ENCODE measurements at places on chromosomes 1 and 21.

DNA sequence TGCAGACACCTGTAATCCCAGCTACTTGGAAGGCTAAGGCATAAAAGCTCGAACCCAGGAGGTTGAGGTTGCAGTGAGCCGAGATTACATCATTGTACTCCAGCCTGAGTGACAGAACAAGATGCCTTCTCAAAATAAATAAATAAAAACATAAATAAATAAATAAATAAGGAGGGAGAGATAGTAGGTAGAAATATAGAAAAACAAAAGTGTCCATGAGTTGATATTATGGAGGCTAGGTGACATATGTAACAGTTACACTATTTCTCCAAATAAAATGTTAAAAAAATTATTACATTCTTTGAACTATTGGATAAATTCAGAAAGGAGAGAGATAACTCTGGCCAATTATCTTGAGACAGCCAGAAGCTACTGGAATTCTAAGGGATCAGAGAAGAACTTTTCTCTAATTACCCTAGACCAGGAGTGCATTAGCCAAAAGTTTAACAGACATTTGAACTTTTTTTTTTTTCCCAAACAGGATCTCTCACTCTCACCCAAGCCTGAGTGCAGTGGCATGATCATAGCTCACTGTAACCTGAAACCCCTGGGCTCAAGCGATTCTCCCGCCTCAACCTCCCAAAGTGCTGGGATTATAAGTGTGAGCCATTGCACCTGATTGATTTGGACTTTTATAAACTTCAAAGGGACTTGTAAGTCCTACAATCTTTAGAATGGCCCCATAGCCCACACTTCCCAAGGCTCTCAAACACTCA, 17.6 kb downstream of the SYNJ1 start:
- no peak for DNase-seq

- DNase-seq: no peak
These were observed 155.8 kb upstream of the KAZN start for GRCh38 chr1:14442669-14443068.

DNA sequence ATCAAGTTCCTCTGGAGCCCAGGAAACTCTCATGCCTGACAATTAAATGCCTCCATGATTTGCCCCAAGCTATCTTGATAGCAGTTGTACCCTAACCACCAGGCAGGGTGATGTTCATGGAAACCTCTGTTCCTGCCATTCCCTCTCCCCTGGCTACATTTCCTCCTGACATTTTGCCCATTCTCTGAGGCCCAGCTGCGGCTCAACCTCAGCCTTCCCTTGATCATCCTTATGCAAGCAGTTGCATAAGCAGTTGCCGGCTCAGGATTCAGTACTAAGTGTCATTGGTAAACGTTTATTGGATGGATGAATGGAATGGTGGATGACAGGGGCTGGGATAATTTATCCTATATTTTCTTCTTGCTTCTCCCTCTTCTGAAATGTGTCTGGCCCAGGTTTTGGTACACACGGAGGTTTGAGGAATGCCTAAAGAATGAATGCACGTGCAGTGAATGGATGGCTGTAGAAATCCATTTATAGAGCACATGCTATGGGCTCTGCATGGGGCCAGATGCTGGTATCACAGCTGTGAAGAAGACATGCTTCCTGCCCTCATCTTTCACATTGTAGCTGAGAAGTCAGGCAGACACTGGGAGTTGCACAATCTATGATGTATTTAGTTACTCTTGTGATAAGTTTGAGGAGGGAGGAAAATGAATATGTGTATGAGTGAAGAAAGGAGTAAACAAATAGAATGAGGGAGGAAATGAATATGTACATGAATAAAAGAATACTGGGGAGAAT, 261.8 kb downstream of the FOXD2 start:
- no peak for DNase-seq

GRCh38 chr1:38403667-38404066, 357.1 kb upstream of the POU3F1 start:
- DNase-seq: no peak

- DNase-seq: no peak
These were observed 2.6 kb downstream of the TRIM33 start for GRCh38 chr1:114508386-114508898.

DNA sequence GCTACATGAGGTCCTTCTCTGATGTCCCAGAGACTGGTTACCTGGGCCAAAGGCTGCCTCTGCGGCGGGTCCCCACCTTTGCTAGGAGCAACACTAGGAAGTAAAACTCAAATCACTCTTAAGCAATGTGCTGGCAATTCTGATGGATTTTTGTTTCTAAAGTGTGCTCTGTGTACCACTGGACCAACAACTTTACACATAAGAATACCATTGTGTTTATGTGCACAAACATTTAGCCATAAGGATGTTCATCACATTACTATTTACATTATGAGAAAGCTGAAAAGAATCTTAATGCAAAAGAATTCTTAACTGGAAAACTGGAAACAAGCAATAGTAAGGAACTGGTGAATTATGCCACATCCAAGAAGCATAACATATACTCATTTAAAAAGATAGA, 38.6 kb downstream of the SSBP3 start:
- DNase-seq: no peak

- no peak for DNase-seq
These were observed 67.9 kb downstream of the NOS1AP start for GRCh38 chr1:162137179-162137960.

DNA sequence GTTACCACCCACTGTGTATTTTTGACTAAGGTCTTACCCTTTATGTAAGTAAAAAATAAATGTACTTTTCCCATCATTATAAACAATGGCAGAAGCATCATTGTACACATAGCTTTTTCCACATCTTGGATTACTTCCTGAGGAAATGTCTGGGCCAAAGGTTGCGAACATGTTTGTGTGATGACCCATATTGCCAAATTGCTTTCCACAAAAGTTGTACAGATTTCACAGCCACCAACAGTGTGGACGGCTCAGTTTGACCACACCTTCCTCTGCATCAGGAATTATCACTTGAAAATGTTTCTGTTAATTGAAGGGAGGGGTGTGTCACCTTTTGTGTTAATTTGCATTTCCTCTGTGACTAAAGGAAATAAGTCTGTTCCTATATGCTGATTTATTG, 25.7 kb downstream of the AKNAD1 start:
- peak; percentile 23 for DNase-seq

DNA sequence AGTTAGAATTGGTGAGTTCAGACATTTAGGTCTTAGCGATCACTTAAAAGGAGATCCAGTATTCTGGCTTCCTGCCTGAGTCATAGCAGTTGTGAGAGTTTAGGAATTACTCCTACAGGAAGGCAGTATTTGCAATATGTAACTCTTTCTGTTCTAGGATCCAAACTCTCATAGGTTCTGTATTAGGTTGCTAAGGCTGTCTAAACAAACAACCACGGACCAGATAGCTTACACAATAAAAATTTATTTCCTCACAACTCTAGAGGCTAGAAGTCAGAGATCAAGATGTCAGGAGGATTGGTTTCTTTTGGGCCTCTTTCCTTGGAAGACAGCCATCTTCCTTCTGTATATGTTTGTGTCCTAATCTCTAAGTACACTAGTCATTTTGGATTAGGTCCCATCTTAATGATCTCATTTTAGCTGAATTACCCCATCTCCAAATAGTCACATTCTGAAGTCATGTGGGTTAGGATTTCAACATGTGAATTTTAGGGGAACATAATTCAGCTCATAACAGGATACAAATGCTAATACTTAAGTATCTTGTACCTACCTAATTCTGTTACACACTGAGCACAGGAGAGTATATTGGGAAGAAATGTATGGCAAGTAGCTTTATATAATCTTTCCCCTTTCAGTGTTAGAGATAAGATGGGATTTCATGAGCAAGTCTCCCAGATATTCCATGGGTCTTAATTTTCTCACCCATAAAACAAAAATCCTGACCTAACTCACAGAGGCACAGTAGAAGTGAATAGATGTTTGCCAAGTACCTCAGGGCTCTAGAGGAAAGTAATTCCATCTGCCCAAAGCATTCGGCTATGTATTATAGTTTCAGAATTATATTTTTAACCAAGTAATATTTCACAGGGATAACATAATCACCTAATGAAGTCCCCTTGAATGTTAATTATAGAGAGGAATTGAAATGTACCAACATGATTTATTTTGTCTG, 144.4 kb downstream of the PTBP2 start:
- no peak for DNase-seq

- no peak for DNase-seq
These were observed 261.4 kb upstream of the ZP4 start for GRCh38 chr1:238152119-238152518.

DNA sequence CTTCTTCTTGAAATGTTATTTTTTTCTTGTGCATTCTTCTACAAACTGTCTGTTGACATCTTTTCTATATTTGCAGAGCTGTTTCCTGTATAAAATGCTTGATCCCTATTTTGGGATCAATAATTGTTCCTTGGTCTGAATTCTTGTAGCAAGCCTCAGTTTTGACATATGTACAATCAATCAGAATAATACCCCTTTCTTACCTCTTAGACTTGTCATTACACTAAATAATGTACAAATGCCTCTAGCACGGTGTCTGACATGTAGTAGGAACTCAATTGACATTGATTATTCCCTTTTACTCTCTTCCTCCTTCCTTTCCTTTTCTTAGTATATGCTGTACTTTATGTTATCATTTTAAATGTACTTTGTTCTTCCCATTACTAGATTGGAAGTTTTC, 25.2 kb downstream of the RWDD3 start:
- no peak for DNase-seq

DNA sequence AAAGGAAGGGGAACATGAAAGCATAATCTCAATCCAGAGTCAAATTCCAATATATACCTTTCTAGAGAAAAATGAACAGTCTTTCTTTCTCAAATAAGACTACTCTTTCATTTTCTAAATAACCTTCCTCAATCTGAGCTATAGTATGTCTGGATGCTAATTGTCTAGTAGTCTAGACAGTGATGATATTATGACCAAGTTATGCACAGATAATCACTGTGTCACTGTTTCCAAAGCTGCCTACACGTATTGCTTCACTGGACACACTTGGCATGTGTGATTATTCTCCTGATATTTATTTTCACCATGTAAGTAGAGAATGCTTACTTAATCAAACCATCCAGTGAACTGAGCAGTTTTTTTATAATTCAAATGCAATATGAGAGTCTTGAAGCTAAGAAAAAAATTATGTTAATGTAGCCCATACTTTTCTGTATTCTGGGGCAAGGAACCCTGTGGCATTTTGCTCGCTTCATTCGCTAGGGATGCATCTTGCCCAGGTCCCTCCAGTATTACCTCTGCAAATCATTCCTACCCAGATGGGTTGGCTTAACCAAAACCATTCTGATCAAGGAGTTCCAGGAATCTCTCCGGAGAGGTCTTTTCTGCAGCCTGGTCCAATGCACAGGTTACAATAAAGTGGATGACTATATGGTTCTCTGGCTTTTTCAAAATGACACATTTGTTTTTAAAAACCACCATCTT, 303.1 kb upstream of the RUNX1 start:
- DNase-seq: no peak

- no peak for DNase-seq
These were observed 33.7 kb downstream of the RAB3B start for GRCh38 chr1:51956528-51957509.

GRCh38 chr1:2228694-2229036, 546 bp downstream of the SKI start:
- no peak for DNase-seq

DNA sequence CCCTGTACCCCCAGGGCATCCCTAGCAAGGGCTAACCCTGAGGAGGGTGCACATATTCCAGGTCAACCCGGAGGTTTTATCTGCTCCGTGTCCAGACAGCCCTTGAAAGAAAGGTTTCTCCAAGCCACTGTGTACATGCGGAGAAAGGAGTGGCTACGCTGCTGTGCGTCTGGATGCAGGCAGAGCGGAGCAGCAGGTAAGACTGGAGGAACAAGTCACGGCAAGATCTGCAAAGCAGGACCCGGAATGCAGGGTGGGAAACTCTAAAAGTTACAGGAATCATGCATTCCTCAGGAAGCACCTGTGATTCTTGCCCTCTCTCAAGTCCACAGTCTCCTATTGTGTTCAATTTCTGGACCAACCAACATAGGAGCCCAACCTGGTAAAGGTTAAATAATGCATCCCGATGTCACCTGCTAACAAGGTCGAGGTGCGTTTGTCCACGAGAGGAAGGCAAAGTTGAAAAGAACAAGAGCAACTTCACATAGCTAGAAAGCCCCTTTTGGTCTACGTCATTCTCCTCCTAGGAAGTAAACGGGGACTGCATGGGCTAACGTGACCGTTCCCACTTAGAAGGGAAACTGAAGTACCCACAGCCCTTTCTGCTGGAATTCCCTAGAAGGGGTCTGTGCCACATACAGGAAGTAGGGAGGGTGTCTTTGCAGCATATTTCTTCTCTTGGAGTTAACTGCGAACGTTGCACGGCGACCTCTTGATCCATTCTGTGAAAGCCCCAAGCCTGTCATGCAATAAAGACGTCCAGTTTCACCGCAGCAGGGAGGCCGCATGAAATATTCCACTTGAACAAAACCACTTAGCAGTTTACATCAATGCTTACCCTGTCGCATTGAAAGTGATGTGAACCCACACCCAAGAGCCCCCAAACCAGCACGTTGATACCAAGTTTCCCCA, 5.8 kb downstream of the TIAM1 start:
- DNase-seq: no peak

Data from CD4-positive, alpha-beta T cell (primary cell).